Activated CD8-positive, alpha-beta T cell treated with anti-CD3 and anti-CD28 coated beads for 36 hours (primary cell): ENCODE measurements at places on chromosomes 3 and 15.

GRCh38 chr15:58517682-58518525 is 86.1 kb downstream of the LIPC start:
- DNase-seq: peak; percentile 43

DNA sequence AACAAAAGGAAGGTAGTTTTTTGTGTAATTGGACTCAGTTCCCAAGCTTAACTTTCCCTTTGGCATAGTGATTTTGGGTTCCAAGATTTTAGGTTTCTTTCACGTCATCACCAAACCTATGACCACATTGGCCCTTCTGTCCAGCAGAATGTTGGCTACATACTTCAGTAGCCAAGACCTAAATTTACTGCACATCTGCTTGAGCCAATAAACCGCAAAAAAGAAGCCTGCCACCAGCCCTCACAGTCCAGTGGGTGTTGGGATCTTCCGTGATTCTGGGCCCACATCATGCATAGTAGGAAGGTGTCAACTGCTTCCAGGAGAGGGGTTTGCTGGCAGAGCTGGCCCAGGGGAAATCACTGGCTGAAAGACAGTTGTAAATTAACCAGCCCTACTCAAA is 57.6 kb upstream of the LIPC start:
- DNase-seq: no peak

DNA sequence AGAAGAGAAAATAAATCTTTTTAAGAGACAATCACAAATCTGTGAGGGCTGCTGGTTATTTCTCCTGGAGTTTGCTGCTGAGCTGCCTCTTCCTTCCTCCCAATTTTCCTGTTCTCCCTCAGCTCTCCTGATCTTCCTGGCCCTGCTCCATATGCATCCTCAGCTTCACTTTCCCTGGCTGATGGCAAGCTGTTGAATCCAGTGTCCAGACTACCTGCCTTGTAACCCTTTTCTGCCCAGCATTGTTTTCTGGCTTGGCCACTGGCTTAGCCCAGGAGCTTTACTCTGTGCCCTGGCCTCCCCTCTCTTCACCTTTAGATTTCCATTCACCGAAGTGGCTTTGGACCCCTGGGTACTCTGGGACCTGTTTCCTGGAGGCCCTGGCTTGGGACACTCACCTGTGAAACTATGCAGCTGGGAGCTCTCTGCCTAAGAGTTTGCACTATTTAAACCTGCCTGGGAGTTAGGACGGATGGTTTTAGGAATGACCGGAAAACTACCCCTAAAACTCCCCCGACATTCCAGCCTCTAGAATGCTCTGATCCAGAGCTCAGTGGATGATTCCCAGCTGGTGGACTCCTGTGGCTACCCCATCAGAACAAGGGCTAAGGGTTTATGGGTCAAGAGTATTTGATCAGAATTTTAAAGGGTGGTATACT is 90.0 kb downstream of the RBPMS2 start:
- DNase-seq: no peak

- DNase-seq: no peak
Measured at GRCh38 chr3:188279502-188280335, 125.8 kb downstream of the LPP start.

- peak; percentile 30 for DNase-seq
Measured at GRCh38 chr3:197030379-197031314, 1.0 kb upstream of the MELTF start.

DNA sequence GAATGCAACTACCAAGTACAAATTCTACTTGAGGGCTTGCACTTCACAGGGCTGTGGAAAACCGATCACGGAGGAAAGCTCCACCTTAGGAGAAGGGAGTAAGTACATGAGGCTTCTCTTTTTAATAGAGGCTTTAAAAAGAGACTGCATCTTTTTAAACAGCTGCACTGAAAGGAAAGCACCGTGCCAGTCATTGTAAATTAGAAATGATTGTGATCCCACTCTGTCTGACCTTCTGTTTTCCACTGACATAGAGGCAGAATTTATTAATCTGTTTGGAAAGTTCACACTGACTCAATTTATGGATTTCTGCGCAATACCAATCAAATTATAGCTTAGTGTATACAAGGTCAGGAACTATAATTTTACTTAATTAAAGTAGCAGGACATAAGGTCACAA is 198.2 kb downstream of the CHL1 start:
- DNase-seq: no peak

DNA sequence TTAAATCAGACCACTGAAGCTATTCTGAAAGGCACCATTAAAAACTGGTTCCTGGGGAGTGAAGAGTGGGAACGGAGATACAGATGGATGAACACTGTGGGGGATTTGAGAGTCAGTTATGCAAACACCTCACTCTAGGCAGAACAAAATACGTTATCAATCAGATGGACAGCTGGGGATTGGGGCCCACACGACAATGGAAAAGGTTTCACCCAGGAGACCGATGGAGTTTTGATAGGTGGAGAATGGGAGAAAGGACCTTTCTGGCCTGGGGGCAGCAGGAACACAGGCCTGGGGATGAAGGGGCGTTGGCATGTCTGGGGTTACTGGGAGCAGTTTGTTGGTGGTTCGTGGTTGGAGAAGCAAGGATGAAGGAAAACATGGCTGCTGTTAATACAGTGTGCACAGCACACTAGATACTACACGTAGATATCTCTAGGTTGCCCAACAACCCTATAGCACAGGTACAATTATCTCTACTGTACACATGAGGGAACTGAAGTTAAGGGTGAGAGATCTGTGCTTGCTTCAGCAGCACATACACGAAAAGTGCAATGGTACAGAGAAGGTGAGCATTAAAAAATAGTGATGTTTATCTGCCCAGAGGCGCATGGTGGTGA is 16.5 kb downstream of the ST6GAL1 start:
- DNase-seq: no peak

- DNase-seq: no peak
Measured at GRCh38 chr15:86649277-86649676, 569.6 kb downstream of the AGBL1 start.

GRCh38 chr15:98650417-98651035 is 2.2 kb downstream of the IGF1R start:
- peak; percentile 61 for DNase-seq

- no peak for DNase-seq
Measured at GRCh38 chr15:99399061-99399460, 147.8 kb downstream of the LRRC28 start.

GRCh38 chr3:82005266-82005665 is 243.8 kb upstream of the GBE1 start:
- DNase-seq: no peak
